CD4-positive, alpha-beta T cell (primary cell): ENCODE measurements at places on chromosomes 13 and 19. TPM values are rescaled to one million over a fixed set of nuclear protein-coding genes. Genes with fewer than 3 reads are reported as not detected.
A peak's percentile ranks its signal among the peaks of the same experiment; 100 is the strongest.

- no peak for DNase-seq
These were observed 114.9 kb upstream of the TMTC4 start for GRCh38 chr13:100789481-100789880.

- no peak for DNase-seq
These were observed 4.4 kb upstream of the ETV2 start for GRCh38 chr19:35637165-35637564.

GRCh38 chr19:38606131-38606530, 11.6 kb downstream of the MAP4K1 start:
- no peak for DNase-seq

- DNase-seq: no peak
These were observed 560 bp downstream of the TMEM86B start for GRCh38 chr19:55228015-55228391.

DNA sequence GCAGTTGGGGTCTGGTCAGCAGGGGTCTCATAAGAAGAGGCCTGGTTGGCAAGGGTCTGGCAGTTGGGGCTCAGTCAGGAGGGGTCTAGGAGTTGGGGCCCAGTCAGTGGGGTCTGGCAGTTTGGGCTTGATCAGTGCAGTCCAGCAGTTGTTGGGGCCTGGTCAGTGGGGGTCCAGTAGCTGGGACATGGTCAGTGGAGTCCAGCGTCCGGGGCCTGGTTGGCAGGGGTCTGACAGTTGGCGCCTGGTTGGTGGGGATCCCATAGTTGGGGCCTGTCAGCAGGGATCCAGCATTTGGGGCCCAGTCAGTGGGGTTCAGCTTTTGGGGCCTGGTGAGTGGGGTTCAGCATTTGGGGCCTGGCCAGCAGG, 60.5 kb upstream of the TPM4 start:
- no peak for DNase-seq

- DNase-seq: no peak
These were observed 5.2 kb downstream of the LAIR2 start for GRCh38 chr19:54507824-54508223.

DNA sequence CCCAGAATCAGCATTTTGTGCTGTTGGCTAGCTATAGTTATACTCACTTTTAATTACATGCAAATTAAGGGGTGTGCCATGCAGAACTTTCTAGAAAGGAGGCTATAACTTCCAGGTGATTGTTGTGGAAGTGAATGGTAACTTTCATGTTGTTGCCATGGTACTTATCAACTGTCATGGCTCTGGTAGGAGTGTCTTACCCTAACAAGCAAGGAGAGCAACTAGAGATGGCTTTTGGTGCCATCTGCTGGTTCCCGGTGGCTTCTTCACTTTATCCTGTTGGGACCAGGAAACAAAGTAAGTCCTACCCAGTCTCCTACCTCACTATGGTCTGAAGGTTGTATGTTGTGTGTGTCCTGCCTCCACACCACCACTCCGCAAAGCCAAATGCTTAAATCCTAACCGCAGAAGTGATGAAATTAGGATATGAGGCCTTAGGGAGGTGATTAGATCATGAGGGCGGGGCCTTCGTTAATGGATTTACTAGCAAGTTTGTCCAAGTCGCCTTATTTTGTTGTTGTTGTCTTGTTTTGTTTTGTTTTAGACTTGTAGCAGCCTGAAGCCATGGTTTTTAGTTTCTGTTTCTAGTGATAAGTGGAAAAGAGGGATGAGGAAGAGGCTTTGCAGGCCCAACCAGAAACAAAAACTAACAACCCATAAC, 22.6 kb downstream of the FBXL12 start:
- DNase-seq: peak; percentile 95

- DNase-seq: no peak
These were observed 158.0 kb downstream of the VWA8 start for GRCh38 chr13:41802684-41803444.

DNA sequence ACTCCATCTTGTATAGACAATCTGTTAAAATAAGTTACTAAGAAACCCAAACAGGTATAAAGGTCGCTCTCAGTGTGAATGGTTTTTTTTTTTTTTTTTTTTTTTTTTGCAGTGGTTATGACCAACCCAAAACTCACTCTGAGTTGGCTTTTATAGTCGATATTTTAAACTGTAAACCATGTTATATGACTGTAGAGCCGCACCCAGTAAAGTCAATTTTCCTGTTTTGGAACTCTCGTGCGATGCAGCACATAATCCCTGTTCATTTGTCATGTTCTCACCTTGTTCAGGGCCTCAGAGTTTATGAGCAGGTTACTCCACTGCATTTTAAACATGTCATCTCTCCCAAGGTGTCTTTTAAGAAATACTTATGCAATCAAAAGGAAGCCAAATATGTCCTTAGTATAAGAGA, 112.5 kb downstream of the KLF5 start:
- DNase-seq: no peak

DNA sequence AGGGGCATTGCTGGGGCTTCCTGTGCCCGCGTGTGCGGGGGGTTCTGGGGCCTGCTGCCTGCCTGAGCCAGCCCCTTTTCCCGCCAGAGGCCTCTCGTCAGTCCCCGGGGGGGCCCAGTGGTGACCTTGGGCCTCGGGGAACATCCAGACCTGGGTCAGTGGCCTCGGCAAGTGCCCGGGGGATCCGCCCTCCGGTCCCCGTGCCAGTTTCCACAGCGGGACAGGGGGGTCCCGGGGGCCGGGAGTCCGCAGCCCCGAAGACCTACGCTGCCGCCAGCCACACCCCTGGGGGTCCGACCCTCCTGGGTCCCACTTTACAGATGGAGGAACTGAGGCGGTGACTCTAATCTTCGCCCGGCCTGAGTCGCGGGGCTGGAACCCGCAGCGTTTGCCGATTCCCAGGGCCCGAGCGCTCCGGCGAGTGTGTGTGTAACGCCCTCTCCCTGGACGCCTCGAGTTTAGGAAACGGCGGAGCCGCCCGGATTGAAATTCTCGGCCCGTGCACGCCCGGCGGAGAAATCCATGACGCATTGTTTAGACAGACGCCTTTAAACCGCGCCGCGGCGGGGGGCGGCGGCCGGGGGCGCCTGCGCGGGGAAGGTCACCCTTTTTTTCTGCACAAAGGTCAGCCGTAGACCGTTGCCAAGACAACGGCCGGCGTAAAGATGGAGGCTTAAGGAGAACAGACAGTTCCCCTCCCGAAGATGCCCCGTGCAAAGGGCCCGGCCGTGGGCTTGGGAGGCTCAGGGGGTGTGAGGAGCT, 39.3 kb downstream of the EFNA2 start:
- DNase-seq: no peak

- no peak for DNase-seq
These were observed 5.3 kb upstream of the DOCK9 start for GRCh38 chr13:98983182-98983581.

- DNase-seq: no peak
These were observed 3.0 kb upstream of the IGFL1 start for GRCh38 chr19:46226438-46226973.

DNA sequence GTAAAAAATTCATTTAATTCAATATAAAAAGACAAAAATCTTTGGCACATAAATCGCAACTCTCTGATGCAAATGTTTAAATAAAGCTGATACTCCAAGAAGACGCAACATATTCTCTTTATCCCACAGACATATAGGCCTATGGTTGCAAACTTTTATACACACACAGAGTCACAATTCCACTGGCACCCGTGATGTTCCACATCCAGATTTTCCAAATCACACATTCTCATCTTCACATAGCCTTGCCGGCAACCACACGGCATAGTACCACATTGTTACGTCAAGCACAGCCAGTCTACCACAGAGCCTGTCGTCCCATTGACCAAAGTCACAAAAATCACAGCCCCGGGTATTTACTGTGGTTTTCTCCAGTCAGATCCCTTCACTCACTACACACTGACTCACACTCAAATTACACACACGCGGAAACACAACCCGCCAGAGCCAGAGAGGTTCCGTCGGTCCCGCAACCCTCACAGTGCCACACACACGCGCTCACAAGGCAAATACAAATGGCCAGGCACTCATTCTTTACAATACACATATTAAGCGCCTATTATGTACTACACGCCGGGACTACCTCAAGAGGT, 546 bp upstream of the ZNF546 start:
- DNase-seq: peak; percentile 38

DNA sequence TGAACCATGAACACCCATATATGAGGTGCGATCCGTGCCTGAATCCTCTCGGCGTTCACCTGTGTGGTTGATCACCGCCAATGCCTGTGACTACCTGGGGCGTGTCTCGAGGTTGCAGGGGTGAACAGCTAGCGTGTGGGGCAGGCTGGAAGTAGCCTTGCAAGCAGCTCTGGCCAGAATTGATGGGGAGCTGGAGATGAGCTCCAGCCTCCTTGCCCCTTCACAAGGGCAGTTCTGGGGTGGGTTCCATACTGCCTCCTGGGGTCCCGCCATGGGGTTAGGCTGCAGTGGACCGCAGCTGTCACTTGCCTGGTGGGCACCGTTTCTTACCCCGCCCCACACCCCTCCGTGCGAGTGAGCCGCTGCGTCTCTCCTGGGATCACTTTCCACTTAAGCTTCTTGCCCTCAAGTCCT, 154.5 kb upstream of the SOX1 start:
- no peak for DNase-seq

Gene ZNF493
- total RNA-seq: 39.5 TPM

Gene ERICH4
- total RNA-seq: not detected

Gene KLHL1
- total RNA-seq: not detected

Gene GDF15
- total RNA-seq: not detected

Gene ZNF66
- 6.4 TPM for total RNA-seq

Gene ICAM5
- total RNA-seq: not detected

Gene ATP4B
- total RNA-seq: not detected

Gene BST2
- total RNA-seq: 16.1 TPM

Gene SLC25A41
- total RNA-seq: 0.50 TPM
